ENCODE measurements at places on chromosomes 4 and X.

GRCh38 chr4:26081795-26082498 is 167.9 kb downstream of the SMIM20 start:
- DNase-seq: peak; percentile 31

GRCh38 chr4:25654971-25655963 is at the start of gene SLC34A2:
Gene SLC34A2, plus strand, starts transcription at chr4:25655851. Its CDS starts 6,650 bp downstream, at chr4:25662501.
- DNase-seq: peak; percentile 13

DNA sequence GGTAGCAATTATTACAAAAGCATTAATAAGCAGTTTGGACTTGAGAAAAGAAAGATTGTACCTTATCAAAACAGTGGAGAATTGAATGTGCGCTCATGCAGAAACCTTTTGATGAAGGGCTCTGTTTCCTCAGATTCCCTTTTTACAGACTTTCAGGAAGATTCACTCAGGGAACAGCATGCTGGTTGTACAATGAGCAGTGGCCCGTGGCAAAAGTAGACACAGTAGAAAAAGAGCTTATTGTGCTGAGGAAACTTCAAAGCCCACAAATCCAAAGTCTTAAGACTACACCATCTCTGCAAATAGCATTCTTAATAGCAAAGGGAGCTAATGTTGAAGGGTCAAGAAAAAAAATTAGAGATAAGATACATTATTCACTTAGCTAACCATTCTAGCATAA is 858.9 kb downstream of the PDHA2 start:
- no peak for DNase-seq

- no peak for DNase-seq
These were observed 58.0 kb downstream of the SPCS3 start for GRCh38 chr4:176377780-176378179.

DNA sequence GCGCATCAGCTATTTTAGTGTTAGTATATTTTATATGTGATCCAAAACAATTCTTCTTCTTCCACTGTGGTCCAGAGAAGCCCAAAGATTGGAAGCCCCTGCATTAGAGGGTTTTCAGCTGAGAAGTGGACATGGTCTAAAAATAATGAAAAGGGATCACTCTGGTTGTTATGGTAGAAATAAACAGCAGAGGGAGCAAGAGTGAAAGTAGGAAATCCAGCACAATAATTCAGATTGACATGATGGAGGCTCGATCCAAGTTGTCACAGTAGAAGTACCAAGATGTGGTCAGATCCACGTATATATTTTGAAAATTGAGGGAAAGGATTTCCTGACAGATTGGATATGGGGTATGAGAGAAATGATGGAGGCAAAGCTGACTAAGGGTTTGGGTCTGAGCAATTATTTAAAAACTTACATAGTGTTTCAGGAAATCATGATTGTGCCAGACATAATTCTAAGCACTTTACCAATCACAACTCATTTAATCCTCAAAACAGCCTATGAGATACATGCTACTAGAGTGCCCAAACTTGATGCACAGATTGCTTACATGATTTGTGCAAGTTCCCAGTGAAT is 17.0 kb upstream of the TMEM144 start:
- no peak for DNase-seq

Data from renal cortex interstitium (tissue), 15 donors.